Hematopoietic multipotent progenitor cell treated with erythropoietin and hydrocortisone succinate and interleukin-3 and kit ligand, for 15 days (in vitro differentiated cells): ENCODE measurements at places on chromosomes 12 and 14.

DNA sequence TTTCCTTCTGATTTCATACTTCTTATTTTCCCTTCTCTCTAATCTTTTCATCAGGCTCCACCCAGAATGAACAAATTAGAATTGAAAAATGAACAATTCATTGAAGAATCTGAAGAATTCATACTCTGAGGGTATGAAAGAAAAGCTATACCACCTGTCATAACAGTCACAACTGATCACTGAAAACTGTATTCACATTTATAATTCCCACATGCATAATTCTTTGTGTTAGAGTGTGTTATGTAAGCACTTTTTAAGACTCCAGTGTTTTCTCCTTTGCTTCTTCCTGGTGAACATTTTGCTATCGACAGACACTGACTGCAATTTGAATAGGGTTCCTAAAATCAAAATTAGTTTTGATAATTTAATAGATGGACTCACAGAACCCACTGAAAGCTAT is 271.2 kb downstream of the SLC16A7 start:
- no peak for DNase-seq

DNA sequence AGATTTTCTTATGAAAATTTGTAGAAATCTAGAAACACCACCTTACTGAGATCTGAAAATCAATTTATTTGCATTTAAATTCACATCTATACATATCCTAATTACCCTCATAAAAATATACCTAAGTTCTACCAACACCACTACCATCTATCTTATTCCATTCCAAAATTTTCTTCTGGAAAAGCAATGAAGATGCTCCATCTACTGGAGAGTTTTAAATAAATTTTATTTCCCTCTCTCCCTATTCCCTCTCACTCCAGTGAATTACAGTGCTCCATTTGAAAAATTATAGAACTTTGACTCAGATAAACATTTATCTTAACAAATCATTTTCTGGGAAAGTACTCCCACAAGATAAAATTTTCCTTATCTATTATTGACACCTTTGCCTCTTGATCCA is 2.3 kb upstream of the C14orf39 start:
- no peak for DNase-seq

DNA sequence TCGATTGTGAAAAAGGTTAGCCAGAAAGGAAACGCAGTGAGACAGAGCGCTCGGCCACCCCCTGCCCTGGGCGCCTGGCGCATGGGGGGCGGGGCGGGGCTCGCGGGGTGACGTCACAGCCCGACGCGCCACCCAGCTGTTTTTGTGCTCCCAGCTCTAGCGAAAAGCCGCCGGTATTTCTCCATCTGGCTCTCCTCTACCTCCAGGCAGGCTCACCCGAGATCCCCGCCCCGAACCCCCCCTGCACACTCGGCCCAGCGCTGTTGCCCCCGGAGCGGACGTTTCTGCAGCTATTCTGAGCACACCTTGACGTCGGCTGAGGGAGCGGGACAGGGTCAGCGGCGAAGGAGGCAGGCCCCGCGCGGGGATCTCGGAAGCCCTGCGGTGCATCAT is at the start of gene GABARAPL1:
GABARAPL1 (plus strand) TSS at position 139 of the 393 bp plus-strand sequence; CDS start at position 392, 253 bp downstream.
- DNase-seq: peak; percentile 84

DNA sequence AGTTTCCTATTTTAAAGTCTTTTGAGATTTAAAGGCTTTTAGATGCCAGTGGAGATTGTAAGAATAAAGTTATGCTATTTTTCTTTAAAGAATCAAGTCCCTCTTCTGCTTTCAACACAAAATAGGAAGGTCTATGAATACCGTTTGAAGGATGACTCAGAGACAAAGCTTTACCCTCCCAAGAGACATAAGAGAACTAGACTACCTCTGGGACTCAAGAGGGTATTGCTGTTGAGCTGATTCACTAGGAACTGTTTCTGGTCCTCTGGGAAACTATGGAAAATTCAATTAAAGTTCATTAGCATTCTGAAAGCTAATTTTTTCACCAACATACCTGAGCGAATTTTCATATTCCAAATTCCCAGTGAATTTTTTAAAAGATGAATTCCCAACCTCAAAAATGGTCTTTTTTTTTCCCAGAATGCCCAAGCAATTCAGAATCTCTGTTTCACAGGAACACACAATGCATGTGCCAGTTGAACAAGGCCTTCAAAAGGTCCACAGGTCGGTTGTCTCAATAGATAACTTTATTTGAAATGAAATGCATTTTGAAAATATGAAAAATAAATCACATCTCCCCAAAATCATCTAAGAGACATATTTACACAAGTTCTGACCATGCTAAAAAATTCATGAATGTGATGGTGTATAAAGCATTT is 6.5 kb downstream of the PHLDA1 start:
- DNase-seq: no peak

- no peak for DNase-seq
Measured at GRCh38 chr12:122843455-122843854, 8.2 kb downstream of the HIP1R start.

DNA sequence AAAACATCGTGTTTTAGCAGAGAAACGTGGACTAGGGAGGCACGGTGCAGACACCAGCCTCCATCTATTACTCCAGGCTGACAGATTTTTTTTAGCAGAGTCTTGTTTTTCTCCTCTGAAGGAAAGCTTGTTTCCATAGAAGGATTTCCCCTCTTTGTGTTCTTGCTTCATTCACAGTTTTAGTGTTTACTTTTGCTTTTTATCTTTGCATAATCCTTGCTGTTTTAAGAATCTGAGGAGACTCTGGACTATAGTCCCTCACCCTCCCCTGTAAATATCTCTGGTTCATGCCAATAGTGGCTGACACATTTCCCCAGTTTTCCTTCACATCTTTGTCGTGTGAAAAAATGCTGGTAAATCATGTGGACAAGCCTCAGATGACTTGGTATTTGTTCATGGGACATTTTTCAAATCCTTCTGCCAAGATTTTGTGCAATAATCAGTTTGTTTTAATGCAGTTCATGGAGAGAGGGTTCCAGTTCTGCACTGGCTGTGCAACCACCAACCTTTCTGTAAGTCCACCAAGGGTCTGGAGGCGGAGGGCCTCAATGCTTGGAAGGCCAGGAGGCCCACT is 39.9 kb upstream of the TMCC3 start:
- DNase-seq: no peak

DNA sequence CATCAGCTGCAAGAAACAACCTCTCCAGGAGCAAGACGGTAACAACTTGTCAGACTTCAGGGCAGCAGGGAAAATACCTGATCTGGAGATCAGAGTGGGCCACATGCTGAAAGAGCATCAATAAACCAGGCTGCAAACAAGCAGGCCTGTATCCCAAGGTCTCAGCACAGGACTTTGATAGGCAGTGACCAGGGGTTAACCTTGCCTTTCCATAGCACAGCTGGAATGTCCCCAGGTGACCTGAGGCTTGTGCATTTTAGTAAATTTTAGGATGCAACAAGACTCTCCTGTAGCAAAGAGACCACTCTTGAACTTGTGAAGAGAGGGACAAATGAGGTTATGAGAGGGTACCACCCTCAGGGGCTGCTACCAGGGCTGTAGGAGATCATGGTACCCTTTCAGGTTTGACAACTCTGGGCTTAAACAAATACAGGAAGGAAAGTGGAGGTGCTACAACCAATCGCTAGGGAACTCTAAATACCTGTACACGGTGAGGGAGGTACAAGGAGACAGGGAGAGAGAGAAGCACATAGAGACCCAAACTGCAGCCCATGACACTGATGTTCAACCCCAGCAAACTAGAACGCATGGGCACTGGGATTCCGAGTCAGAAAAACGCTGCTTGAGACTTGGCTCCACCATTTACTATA is 95.4 kb upstream of the EVL start:
- no peak for DNase-seq

GRCh38 chr12:88273450-88273849 is 131.3 kb downstream of the TMTC3 start:
- no peak for DNase-seq

DNA sequence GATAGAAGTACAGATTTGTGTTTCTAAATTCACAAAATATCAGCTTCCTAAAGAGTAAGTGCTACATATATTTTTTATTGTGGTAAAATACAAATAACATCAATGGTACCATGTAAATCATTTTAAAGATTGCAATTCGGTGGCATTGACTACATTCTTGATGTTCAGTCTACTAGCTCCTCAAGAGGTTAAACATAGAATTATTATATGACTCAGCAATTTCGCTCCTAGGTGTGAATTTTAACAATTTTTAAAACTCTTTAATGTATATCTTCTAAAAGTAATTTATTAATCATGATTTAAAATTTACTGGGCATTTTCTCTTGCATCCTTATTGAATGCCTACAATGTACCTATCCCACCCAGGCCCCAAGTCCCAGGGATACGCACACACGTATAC is 29.8 kb upstream of the OAS1 start:
- DNase-seq: no peak

- no peak for DNase-seq
Measured at GRCh38 chr14:42090122-42090521, 483.4 kb downstream of the LRFN5 start.

- DNase-seq: no peak
Measured at GRCh38 chr12:40988355-40988754, 199.8 kb upstream of the PDZRN4 start.

GRCh38 chr12:48972213-48972951 is 847 bp upstream of the WNT10B start:
- DNase-seq: no peak

- no peak for DNase-seq
Measured at GRCh38 chr12:104022786-104023185, 27.2 kb downstream of the GLT8D2 start.

GRCh38 chr12:129704232-129704830 is 199.5 kb downstream of the TMEM132D start:
- DNase-seq: no peak

DNA sequence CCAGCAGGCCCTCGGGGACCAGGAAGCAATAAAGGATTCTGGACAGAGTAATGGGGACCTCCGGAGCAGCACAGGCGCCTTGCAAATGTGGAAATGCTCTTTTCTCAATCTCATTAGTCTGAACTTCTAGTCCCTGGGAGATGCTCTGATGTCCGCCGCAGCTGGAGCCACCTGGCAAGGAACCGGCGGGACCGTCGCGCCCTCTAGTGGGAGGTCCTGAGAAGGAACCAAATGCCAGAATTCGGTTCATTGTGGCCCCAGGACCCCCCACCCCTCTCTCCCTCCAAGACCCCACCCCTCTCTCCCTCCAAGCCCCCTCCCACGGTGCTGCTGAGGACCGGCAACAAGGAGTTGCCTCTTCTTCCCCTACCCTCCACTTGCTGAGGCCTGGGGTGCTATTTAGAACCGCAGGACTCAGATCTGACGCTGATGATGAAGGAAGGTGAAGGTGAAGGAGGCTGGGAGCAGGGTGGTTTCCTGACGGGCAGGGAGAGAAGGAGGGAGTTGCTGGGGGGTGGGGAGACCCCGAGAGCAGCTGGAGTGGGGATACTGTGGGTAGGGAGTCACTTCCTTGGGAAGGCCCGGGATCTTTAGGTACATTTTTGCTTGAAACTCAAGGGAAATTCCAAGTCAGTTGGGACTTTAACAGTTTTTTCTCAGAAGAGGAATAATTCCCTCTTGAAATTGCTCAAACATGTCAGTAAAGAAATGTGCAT is 42.5 kb downstream of the SMIM41 start:
- DNase-seq: peak; percentile 44

- no peak for DNase-seq
Measured at GRCh38 chr12:14272956-14273912, 92.2 kb upstream of the ATF7IP start.

GRCh38 chr12:83666690-83667089 is 980.0 kb downstream of the TMTC2 start:
- DNase-seq: no peak

DNA sequence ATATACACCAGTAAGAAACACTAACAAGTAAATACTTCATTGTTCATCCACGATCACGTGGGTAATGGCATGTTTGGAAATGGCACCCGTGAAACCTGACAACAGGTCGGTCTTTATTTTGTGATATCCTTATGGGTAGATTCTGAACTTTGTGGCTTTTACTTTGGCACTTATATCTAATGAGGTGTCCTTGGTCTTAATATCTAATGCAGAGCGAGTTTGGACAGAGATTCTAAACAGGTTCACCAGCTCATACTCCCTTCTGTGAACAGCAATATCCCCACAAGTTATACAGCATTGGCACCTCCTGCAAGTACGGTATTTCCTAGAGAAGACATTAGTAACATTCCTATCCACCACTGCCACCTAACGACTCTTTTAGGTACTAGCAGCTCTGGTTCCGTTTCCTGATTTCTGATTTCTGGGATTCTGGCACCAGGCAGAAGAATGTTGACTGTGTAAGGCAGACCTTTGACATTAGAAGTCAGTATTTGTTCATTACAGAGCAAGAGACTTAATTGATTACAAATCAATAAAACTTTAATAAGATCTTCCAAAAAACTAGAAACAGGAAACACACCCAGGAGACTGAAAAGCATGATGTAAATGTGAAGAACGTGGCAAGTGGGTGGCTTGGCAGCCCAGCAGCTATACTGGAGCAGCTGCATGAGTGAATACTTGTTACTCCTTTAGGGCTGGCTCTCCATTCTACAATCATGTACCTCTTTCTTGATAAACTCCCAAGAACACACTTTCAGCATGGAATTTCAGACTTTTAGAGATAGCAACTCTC is 2.5 kb downstream of the ANG start:
- DNase-seq: peak; percentile 70

DNA sequence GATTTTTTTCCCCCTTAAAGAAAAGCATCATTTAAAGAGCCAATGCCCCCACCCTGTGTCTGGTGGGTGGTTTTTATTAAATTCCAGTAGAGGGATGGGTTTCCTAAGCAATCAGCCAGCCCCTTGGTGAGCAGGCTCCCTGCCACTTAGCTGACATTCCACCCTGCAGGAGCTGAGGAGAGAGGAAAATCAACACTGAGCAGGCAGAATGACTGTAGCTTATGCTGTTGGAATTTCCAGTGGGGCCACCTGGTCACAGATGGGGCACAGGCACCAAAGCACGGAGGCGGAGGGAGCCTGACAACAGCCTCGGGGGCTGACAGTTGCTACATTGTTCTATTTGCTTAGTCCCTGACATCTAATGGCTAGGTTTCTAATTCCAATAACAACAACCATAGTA is 127.7 kb downstream of the TMEM30B start:
- DNase-seq: no peak

DNA sequence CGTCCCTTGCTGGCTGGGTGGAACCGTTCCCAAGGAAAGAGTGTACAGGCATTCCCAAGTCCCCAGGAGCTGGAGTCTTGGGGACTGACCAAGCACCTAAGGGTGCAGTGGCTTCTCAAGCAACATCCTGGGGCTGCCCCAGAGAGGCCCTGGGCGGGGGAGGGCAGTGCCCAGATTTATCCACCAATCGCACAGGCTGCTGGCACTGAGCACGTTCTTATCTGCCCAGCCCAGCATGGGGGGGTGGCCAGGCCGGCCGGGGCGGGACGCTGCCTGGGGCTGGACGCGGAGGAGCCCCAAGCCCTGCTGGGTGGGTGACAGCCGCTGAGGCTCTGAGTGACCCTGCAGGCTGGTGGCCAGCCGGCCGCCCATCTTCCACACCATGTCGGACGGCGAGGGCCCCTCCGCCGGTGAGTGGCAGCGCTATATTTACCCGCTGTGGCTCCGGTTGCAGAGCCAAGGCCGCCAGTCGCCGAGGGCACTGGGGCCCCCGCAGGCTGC is 53.4 kb downstream of the CYP46A1 start:
- peak; percentile 59 for DNase-seq

DNA sequence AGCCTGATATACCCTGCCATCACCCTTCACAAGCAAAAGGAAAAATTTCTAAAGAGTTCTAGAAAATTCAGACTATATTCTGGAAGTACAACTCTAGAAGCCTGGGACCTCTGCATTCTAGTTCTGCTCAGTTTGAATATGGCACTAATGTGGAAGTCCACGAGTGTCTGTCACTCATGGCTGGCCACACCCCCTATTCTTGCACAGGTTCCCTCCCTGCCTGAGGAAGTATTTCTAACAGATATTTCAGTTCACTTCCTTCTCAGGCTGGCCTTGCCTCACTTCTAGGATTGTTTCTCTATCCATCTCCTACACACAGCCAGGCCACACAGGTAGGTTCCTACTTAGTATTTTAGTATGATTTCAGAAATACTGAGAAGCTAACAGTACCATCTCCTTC is 67.4 kb downstream of the PHLDA1 start:
- DNase-seq: no peak
